Cerebellum (tissue), 4 donors: ENCODE measurements at places on chromosomes 13 and 19. TPM values are rescaled to one million over a fixed set of nuclear protein-coding genes. Genes with fewer than 3 reads are reported as not detected.

The RASA3 gene
- 19.1 TPM for total RNA-seq

The SYNGR4 gene
- total RNA-seq, result 0.27 TPM

The C5AR1 gene
- total RNA-seq, result 0.54 TPM

The ZNF350 gene
- total RNA-seq, result 16.6 TPM

The SYNE4 gene
- 0.36 TPM for total RNA-seq
